ENCODE measurements at places on chromosomes 2 and 18. TPM values are rescaled to one million over a fixed set of nuclear protein-coding genes. Genes with fewer than 3 reads are reported as not detected.
A peak's percentile ranks its signal among the peaks of the same experiment; 100 is the strongest.

Gene PROC
- total RNA-seq, result 0.71 TPM

DNA sequence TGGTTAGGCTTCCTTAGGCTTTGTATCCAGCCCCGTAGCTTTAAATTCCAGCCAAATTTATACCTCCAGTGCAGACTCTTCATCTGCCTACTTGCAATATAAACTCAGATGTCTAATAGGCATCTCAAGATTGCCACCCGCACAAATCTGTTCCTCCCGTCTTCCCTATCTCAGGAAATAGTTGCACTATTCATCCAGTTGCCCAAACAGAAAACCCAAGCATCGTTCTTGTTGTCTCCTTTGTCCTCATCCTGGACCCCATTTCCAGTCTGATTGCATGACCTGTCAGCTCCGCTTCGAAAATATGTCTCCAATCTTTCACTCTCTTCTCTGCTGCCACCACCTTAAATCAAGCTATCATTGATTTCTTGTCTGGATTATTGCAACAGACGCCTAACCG, 2.3 kb downstream of the FKBP1B start:
- H3K36me3 ChIP-seq, result no peaks in the 10 kb centered on the region
- peaks cover 12% of the 10 kb centered on the region for H3K27me3 ChIP-seq
- no peak overlapping the region for H3K27ac ChIP-seq

DNA sequence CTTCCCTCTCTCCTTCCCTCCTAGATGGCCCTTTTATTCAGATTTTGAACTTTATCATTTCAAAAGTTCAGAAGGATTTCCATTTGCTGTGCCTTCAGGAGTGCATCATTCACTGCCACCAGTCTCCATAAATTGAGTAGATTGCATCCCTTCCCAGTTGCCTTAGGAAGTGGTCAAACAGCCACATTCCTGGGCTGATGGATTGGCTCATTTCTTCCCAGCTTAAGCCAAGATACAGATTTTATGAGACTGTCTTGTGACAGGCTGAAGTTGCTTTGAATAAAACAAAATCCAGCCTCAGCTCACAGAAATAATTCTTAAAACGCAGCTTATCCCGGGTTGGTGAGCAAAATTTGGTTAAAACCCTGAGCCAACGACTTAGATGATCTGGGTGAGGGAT, 9.8 kb downstream of the NRP2 start:
- DNase-seq, result no peak
- no peak overlapping the region for H3K4me3 ChIP-seq
- no peaks in the 10 kb centered on the region for H3K4me1 ChIP-seq
- no peak overlapping the region for H3K27ac ChIP-seq

Gene MAP3K19
- total RNA-seq, result 0.05 TPM

Gene SULT1C4
- total RNA-seq, result 3.6 TPM

- no peak overlapping the region for H3K4me3 ChIP-seq
- DNase-seq, result peak; percentile 51
- H3K4me1 ChIP-seq, result peaks cover 8% of the 10 kb centered on the region
- no peaks in the 10 kb centered on the region for H3K27me3 ChIP-seq
- H3K36me3 ChIP-seq, result no peaks in the 10 kb centered on the region
Measured at GRCh38 chr18:3703732-3704176, 253.8 kb downstream of the TGIF1 start.

- no peak overlapping the region for H3K27ac ChIP-seq
- no peaks in the 10 kb centered on the region for H3K27me3 ChIP-seq
Measured at GRCh38 chr18:48032876-48033789, 102.7 kb upstream of the SMAD2 start.

- H3K36me3 ChIP-seq, result no peaks in the 10 kb centered on the region
- no peak for DNase-seq
- H3K4me1 ChIP-seq, result no peaks in the 10 kb centered on the region
- H3K27ac ChIP-seq, result no peak overlapping the region
Measured at GRCh38 chr2:137187216-137187615, 421.9 kb downstream of the THSD7B start.

DNA sequence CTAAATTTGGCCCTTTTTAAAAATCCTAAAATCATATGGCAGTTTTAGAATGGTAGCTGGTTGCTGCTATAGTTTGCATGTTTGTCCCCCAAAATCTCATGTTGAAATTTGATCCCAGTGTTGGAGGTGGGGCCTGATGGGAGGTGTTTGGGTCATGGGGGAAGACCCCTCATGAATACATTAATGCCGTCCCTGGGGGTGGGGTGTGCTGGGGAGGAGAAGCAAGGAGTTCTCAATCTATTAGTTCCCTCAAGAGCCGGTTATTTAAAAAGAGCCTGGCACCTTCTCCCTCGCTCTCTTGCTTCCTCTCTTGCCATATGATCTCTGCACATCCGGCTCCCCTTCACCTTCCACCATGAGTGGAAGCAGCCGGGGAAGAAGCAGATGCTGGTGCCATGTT, 20.8 kb downstream of the GPATCH11 start:
- H3K27me3 ChIP-seq, result no peaks in the 10 kb centered on the region
- H3K4me3 ChIP-seq, result no peak overlapping the region
- H3K4me1 ChIP-seq, result no peaks in the 10 kb centered on the region
- peaks cover 4% of the 10 kb centered on the region for H3K36me3 ChIP-seq

- no peaks in the 10 kb centered on the region for H3K36me3 ChIP-seq
- no peak overlapping the region for H3K4me3 ChIP-seq
- no peak for DNase-seq
- no peak overlapping the region for H3K27ac ChIP-seq
Measured at GRCh38 chr2:231356466-231356844, 39.1 kb upstream of the B3GNT7 start.

Gene RAB3GAP1
- 29.8 TPM for total RNA-seq

Gene DSEL
- 3.0 TPM for total RNA-seq

DNA sequence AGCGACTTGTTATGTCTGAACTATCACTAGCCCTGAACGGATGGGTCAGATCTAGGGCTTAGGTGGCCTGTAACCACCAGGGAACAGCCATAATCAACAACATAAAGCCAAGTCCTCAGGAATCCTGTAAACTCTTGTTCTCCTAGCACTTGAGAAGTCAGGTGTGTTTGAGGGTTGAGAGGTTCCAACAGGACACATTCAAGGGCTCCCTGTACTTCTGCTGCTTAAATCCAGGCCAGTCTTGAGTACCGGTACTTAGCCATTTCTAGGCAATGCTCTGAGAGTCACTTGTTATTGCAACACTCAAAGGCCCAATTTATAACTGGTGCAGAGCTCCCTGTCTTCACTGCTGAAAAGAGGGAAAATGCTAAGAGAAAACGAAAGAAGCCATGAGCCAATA, 21.6 kb upstream of the SLC40A1 start:
- H3K27ac ChIP-seq, result no peak overlapping the region
- H3K27me3 ChIP-seq, result no peaks in the 10 kb centered on the region
- H3K36me3 ChIP-seq, result no peaks in the 10 kb centered on the region

Gene CSRNP3
- 1.7 TPM for total RNA-seq

- no peak overlapping the region for H3K27ac ChIP-seq
- H3K27me3 ChIP-seq, result peaks cover 10% of the 10 kb centered on the region
- H3K4me3 ChIP-seq, result no peak overlapping the region
- no peaks in the 10 kb centered on the region for H3K36me3 ChIP-seq
- DNase-seq, result no peak
Measured at GRCh38 chr2:234964631-234965461, 13.0 kb downstream of the SH3BP4 start.

DNA sequence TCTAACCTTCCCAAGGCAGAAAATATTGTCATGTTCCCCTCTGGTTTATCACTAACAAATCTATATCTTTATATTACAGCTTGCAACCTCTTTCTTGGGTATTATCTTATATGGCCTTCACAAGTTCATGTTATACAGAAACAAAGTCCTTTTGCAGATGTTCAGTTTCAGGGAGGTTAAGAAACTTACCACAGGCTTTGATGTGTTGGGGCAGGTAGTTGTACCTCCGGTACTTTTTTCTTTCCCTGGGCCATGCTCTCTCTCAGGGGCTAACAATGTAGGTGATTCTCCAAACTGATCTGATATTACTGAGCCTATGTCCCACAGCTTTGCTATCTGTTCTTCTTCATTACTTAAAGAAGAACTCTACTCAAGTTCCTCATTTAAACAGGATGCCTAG, 548.9 kb upstream of the SYT4 start:
- H3K36me3 ChIP-seq, result no peaks in the 10 kb centered on the region
- no peaks in the 10 kb centered on the region for H3K27me3 ChIP-seq
- H3K4me3 ChIP-seq, result no peak overlapping the region
- DNase-seq, result no peak

Gene MOGAT1
- total RNA-seq, result not detected

Gene AQP12B
- under 0.01 TPM for total RNA-seq

Gene MAB21L4
- 1.1 TPM for total RNA-seq

Gene SKOR2
- total RNA-seq, result not detected

GRCh38 chr2:20144861-20145260, 80.1 kb downstream of the SDC1 start:
- H3K27ac ChIP-seq, result no peak overlapping the region
- H3K36me3 ChIP-seq, result no peaks in the 10 kb centered on the region
- H3K4me1 ChIP-seq, result no peaks in the 10 kb centered on the region
- DNase-seq, result no peak
- H3K27me3 ChIP-seq, result peaks cover 3% of the 10 kb centered on the region

- H3K27ac ChIP-seq, result no peak overlapping the region
- H3K36me3 ChIP-seq, result no peaks in the 10 kb centered on the region
- no peak overlapping the region for H3K4me3 ChIP-seq
- DNase-seq, result no peak
Measured at GRCh38 chr2:23654756-23655155, 269.8 kb downstream of the KLHL29 start.

DNA sequence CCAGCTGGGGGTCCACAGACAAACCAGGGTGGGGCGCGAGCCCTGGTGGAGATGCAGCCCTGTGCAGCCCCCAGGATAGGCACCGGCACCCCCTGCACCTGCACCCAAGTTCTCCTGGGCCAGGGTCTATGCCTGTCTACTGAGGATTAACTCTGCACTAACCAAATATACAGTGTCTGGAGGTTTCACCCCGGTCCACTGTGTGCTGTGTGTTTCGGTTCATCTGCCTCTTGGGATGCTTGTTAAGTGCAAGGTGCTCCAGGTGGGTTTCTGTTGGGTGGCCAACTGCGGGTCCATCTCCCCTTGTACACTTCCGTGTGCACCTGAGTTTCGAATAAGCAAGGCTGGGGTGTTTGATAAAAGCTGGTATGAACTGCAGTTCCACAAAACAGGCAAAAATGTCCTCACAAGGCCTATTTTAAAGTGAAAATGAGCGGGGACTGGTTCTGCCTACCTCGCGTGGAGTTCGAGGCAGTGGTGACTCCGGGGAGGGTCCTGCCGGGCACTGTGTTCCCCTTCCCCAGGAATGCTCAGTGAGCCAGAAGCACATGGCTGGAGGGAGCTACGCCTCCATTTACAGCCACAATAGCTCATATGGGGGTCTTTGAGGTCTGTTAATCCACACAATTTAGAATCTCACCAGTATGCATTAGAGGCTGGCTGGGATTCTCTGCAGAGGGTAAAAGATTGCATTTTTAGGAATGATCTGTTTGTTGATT, 70.7 kb downstream of the EDAR start:
- H3K4me1 ChIP-seq, result peaks cover 17% of the 10 kb centered on the region
- no peak overlapping the region for H3K4me3 ChIP-seq
- H3K36me3 ChIP-seq, result no peaks in the 10 kb centered on the region

Gene ZNF2
- 6.3 TPM for total RNA-seq

GRCh38 chr2:138018866-138019688, 54.8 kb downstream of the HNMT start:
- no peak overlapping the region for H3K4me3 ChIP-seq
- H3K4me1 ChIP-seq, result no peaks in the 10 kb centered on the region
- no peaks in the 10 kb centered on the region for H3K36me3 ChIP-seq
- no peak overlapping the region for H3K27ac ChIP-seq

GRCh38 chr2:64168756-64169155, 24.5 kb upstream of the PELI1 start:
- H3K4me3 ChIP-seq, result no peak overlapping the region
- no peaks in the 10 kb centered on the region for H3K27me3 ChIP-seq
- H3K36me3 ChIP-seq, result no peaks in the 10 kb centered on the region
- DNase-seq, result no peak
- H3K27ac ChIP-seq, result no peak overlapping the region

Data from thymus (tissue), 14 donors.